ENCODE measurements at places on chromosomes 11 and 22.

GRCh38 chr11:69387409-69387885, 93.5 kb downstream of the MYEOV start:
- DNase-seq = no peak

DNA sequence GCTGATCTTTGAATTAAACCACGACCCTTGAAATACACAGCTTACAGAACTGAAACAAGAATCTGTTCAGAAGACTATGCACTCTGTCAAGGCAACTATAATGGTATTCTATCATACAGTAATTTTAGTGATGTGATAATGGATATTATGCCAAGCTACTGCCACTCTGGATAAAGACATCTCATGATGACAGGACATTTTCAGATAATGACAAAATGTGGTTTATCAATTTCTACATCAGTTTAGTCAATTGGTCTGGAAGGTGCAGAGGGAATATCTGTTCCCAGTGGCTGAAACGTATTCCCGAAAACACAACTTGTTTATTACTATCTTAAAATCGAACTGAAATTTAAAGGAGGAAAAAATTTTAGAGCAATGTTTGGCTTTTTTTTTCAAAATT, 1009.6 kb upstream of the CCDC90B start:
- no peak for DNase-seq

DNA sequence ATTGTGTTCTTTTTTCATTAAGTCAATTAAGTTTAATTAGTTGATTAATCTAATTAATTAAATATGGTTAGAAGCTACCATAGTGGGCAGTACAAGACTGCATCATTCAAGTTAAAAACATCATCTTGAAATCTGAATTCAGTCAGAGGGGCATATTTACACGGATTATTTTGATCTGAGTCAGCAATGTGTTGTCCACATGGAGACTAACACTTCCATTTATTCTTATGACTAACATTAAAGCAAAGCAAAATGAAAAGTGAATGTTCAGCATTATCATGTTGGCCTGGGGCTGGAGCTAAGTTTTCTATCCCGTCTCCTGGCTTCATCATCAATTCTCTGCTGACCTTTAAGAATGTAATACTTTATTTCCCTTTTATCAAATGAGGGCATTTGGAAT, 17.3 kb downstream of the FLI1 start:
- DNase-seq = no peak

DNA sequence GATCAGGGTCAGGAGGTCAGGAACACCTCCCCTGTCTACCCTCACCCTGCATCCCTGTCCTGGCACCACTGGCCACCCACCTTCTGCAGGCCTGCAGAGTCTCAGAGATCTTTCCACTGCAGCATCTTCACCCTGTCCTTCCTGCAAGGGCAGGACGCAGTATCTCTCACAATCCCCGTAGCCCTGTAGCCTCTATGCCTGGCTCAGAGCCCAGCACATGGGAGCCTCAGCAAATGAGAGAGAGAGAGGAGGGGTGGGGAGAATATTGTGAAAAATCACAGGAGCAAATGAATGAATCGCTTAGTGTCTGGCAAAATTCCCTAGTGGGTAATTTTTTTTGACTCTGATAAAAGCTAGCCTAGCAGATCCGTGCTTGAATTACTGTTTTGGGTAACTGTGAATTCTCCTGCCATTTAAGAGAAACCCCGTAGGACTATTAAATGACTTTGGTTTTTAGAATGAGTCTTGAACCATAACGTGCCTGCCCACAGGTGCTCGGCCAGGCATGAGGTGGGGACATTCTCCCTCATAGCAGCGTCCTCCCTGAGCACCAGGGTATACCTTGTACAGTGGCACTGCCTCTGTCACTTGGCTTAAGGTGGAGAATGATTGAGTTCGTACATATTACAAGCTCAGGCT, 91.5 kb downstream of the MORC2 start:
- no peak for DNase-seq

DNA sequence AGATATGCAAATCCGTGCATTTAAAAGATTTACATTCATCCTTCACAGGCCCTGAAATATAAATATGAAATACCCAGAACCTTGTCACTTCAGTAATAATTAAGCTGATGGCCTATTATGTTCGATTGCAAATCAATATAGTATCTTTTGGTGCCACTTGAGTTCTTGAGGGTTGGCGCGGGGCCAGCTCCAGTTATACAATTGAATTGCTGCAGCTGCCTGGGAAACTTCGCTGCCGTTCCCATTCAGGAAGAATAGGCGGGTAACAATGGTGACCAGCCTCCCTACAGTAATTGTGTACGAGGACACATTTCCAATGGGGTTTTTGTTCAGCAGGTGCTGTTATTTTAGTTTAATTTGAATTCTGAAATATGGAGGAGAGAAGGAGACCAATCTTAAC, 451.2 kb downstream of the INSC start:
- no peak for DNase-seq

DNA sequence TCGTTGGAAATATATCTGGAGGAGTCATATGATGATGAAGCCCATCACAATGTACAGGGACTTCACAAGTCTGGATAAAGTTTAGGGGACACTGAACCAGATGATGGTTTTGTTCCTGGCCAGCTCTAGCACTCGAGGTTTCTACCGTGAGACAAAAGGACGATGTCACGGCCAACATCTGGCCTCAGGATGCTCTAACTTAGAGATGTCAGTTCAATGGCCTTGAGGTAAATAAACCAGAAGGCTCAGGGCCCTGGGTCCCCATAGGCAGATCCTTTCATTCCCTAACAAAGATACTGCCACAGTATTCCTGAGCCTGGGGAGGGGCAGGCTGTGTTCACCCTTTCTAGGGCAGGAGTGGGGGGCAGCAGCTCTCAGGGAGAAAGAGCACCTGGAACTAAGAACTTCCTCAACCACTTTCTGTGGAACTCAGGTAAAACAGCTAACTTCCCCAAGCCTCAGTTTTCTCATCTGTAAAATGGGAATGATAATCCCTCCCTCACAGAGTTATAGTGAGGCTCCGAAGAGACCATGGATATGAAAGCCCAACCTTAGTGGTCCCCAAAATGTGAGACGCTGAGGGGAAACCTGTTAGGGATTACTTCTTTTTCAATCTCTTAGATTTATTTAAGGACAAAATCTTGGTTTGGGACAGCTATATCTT, 18.3 kb downstream of the MS4A10 start:
- no peak for DNase-seq

DNA sequence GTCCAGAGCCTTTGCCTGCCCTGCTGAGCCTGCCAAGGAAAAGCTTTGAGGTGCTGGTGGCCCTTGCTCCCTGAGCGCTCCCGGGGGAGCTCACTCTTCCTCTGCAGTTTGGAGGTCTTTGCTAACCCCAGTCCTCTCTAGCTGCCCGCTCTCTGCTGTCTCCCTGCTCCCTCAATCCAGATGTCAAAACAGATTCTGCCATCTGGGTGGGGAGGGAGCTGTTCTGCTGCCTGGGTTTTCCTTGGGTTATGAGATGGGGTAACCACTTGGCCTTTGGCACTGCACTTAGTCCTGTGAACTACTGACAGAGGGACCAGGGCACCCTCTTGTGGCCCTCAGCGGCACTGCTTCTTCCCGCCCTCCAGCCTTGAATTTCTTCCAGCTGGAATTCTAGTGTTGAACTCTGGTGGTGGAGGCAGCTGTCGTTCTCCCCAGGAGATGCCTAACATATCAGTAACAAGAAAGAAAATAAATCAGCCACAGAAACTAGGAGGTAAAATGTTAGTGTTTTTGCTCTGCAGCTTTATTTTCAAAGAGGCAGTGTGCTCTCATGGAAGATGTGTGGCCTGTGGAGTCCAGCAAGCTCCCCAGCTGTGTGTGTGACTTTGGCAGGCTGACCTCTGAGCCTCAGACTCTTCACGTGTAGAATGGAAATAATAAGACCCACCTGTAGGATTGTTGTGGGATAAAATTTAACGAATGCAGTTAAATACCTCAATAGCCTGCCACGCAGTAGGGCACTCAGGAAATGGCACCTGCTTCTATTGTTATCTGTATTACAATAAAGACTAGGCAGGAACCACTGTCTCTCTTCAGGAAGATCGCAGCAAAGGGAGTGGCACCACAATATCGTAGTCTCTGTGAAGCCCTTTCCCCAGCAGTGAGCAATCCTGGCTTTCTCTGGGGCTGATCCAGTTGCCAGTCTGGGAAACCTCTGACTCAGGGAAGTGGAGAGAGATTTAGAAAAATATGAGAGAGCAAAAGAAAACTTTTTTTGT, 23.4 kb downstream of the ARFGAP2 start:
- DNase-seq = peak; percentile 81

- DNase-seq = no peak
These were observed 36.1 kb upstream of the LRRC32 start for GRCh38 chr11:76706667-76707066.

- no peak for DNase-seq
These were observed 82.3 kb downstream of the XRRA1 start for GRCh38 chr11:74866557-74866956.

DNA sequence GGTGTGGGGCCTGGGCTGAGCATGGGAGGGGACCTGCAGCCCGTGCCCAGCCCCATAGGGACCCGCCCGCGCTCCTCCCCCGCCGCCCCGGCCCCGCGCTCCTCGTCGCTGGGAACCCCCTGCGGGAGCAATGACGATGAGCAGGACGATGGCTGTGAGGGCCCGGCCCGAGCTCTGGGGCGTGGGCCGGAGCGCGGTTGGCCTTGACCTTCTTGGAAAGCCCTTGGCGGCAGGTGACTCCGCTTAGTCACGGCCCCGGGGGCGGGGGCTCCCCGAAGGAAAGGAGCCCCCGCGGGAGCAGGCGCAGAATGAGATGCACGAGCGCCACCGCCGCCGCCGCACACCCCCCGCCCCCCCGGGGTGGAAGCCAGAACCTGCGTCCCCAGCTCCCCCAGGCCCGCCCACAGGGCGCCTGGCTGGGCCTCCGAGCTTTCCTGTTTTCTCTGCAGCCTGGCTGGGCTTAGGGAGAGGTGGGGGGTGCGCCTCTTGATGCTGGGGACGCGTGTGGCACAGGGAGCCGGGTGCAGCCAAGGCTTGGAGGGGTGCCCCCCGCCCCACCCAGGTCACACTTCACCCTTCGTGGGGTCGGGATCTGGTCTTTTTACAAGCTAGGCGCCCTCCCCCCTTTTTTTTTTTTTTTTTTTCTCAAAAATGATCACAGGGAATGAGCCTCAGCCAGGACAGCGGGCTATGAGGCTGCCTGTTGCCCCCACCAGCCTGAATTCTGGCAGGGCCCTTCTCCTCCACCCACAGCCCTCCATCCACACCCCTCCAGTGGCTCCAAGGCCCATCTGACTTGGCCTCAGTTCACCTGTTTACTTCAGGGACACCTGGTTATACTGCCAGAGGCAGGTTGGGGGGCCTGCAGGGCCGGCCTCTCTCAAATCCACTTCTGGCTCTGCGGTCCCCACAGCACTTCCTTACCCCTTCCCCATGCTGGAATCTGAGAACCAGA, 17.9 kb downstream of the CRELD2 start:
- DNase-seq = peak; percentile 100

DNA sequence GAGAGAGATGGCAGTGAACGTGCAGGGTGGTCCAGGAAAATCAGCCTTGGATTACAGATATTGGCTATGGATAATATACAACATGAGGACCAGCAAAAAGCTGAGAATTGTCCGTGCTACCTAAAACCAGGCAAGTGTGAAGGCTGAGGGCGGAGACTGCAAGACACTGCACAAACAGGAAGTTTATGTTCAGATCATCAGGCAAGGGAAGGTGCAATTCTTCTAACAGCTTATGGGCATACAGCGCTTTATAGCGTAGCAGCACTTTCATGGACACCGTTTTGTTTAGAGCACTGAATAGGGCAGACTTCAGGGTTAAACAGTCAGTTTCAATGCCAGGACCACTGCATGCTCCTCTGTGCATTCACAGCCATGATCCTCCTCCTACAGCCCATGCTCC, 93.1 kb upstream of the TMEM45B start:
- DNase-seq = no peak

DNA sequence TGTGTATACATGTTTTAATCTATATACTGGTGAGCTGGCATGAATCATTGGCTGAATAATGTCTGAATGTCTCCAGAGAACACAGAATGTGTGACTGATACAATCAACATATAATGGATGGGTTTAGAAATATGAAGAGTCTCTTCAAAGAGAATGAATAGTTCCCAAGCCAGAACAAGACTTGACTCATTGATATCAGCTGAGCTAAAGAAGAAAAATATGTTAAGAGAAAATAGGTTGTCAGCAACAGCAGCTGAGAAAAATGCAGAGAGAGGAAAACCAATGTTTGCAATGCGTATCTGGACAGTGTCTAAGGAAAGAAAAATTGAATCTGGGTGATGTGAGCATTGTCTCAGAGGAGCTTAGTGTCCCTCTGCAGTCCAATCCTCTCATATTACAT, 1281.8 kb upstream of the TENM4 start:
- DNase-seq = no peak

- DNase-seq = no peak
These were observed 81.5 kb upstream of the MYOD1 start for GRCh38 chr11:17637901-17638300.

GRCh38 chr11:94738746-94739145, 29.4 kb upstream of the AMOTL1 start:
- DNase-seq = no peak

Measured in suppressor macrophage treated with lipopolysaccharide for 1 hour (primary cell).